IPS-NIHi11 (cell line): ENCODE measurements at places on chromosomes 6 and 20.
A peak's percentile ranks its signal among the peaks of the same experiment; 100 is the strongest.

- DNase-seq, result peak; percentile 50
Measured at GRCh38 chr6:101396548-101397173, 3.2 kb downstream of the GRIK2 start.

DNA sequence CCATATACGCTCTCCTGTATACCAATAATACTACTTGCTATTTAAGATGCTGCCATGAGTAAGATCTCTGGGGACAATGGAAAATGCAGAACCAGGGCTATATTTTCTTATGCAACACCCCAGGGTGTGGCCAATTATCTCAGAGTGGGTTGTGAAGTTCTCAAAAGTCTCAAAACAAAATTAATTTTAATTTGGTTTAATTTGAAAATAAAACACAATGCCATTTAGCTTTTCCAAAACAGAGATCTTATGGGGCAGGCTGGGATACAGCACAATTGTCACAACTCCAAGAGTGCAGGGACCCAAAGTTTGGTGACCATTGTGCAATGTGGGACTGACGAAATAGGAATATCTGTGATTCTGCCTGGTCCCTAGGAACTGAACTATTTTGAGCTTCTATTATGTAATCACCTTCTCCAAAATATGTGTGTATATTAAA is 43.1 kb downstream of the MBOAT1 start:
- DNase-seq, result no peak

DNA sequence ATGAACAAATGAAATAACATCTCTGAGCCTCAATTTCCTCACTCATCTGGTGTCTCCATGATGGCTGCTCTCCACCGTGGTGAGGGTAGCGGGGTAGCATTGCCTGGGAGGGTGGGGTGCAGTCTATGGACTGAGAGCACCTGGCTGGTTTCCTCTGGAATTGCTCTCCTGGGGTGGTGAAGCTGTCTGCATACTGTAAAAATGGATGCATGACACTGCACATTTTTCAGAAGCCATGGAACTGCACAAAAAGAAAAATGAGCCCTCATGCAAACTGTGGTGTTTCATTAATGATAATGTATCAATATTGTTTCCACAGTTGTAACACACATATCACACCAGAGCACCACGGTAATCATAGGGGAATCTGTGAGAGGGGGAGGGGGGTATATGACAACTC is 12.1 kb upstream of the ITPR3 start:
- DNase-seq, result no peak

- DNase-seq, result no peak
Measured at GRCh38 chr6:138421608-138422007, 17.6 kb downstream of the HEBP2 start.

- DNase-seq, result peak; percentile 46
Measured at GRCh38 chr6:2229742-2230141, 15.7 kb downstream of the GMDS start.

GRCh38 chr6:132252113-132252512 is 149.2 kb downstream of the MOXD1 start:
- DNase-seq, result no peak

- DNase-seq, result no peak
Measured at GRCh38 chr6:145904868-145905267, 59.3 kb downstream of the SHPRH start.
